ENCODE measurements at places on chromosomes 6 and 20.

DNA sequence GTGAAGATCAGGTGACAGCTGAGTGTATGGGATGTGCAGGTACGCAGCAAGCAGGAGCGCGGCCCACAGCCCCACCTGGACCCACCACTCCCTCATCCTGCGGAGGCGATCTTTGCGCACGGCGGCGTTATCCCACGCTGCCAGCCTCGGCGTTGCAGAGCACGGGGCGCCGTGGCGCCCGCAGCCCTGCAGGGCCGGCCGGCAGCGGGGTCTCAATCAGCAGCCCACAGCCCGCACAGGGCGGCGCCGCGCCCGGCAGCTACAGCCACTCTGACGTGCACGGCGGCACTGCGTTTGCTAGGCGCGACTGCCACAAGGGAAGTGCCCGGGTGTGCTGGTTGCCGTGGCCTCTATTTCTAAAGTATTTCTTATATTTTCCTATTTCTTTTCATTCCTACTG is 46.9 kb downstream of the LAMA2 start:
- no peak for DNase-seq

DNA sequence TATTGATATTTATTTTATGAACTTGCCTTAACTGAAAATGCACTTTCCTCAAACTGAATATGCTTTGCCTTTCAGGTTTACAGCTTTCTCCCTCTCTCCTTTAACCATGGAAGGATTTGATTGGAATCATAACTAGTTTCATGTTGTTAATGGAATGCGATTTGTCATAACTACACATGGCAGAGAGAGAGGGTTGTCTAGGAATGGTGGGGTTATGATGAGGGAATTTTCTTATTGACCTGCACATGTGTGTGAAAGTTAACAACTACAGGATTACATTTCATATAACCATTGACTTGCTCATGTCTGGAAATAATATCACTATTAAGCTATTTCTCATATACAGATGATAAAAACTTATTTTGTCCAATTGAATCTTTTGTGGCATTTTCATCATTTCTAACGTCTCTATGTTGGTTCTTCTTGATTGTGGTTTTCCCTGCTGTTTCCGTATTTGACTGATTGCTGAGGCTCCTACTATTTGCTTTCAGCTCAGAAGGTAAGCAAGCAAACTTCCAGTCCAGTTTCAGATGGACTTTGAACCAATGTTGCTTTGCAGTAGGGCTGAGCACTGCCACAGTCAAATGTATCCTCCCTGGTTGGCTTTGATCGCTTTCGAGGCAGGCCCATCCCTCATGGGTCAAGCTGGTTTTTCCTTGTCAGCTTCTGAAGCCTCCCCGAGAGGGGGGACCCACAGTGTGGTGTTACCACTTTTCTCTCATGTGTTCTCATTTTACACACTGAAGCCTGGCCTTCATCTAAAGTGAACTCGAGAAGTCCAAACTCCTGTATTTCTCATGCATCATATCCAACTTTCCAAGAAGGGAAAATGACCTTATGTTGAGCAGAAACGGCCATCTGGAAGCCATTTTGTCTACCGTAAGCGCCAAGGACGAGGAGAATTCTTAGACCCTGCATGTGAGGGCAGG is 7.6 kb upstream of the CCN2 start:
- no peak for DNase-seq

- no peak for DNase-seq
Observed at GRCh38 chr20:38272961-38273360, 12.4 kb upstream of the KIAA1755 start.

- DNase-seq: no peak
Observed at GRCh38 chr20:51437182-51437924, 105.2 kb downstream of the NFATC2 start.

GRCh38 chr6:107115695-107116327 is 496 bp upstream of the BEND3 start:
- DNase-seq: peak; percentile 35

- no peak for DNase-seq
Observed at GRCh38 chr6:133369773-133370272, 128.7 kb downstream of the EYA4 start.

DNA sequence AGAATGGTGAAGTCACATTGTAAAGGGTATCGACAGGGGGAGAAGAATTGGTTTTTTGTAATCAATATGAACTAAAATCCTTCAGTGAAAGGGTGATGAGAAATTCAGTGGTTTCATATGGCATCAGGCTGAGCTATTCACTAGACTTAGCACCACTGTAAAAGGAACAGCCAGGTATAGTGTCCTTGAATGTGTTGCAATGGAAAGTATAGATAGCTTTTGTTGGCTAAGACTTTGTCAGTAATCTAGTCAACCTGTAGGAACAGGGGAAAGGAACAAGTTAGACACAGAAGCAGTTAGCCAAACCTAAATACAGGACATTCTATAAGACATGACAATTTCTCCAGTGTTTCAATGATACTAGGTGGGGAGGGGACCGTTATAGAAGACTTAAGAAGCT is 172.6 kb upstream of the MOCS1 start:
- DNase-seq: no peak

DNA sequence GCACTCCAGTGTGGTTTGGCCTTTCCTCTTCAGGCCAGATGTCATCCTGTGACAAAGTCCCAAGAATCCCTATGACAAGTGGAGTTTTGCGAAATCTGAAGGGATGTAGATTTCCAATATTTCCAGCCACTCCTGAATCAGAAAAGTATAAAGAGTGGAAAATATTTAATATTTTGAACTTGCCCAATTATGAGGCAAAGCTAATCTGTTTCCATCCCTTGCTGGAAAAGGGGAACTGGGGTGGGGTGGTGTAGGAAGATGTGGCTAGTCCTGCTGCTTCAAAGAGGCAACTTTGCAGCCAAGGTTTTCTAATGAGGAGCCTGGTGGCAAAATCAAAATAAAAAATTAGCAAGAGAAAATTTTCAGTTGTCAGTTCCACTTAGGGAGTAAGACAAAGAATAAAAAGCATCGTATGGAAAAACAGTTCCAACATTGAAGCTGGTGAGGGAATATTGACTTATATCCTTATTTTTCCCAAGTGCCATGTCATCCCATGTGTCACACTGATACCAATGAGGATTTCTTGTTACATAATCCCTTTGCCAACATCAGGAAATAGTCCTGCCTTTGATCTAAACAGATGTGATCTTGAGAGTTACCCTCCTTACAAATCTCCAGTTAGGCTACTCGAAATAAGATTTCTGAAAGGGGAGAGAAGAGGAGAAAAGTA is 480.0 kb upstream of the JARID2 start:
- DNase-seq: no peak

DNA sequence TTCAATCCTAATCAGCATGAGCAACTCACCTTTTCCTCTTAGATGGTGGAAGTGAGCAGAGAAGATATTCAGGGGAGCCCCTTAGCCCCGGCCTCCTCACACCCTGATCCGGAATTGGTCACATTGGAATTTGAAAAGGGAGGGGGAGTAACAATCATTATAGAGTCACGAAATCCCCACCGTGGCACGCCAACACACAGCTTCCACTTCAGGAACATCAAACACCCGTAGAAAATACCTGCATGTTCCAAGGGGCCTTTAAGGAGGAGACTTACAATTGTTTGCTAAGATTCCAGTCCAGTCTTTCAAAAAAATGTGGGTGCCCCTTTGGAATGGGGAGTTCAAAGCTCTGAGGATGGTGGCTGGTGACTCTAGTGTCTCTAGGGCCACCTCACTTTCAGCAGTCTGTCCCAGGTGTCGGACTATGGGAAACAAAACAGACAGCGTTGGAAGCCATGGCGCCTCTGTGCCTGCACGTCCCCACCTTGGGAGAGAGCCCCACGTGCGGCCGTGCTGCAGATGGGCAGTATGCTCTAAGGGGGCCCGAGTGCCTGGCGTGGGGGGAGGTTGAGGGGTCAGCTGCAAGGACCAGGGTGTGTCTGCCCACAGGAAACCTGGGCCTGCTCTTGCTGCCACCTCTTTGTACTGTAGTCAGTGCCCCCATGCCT is 2.4 kb downstream of the CD93 start:
- no peak for DNase-seq

- no peak for DNase-seq
Observed at GRCh38 chr6:160048471-160048870, 73.1 kb upstream of the SLC22A1 start.

DNA sequence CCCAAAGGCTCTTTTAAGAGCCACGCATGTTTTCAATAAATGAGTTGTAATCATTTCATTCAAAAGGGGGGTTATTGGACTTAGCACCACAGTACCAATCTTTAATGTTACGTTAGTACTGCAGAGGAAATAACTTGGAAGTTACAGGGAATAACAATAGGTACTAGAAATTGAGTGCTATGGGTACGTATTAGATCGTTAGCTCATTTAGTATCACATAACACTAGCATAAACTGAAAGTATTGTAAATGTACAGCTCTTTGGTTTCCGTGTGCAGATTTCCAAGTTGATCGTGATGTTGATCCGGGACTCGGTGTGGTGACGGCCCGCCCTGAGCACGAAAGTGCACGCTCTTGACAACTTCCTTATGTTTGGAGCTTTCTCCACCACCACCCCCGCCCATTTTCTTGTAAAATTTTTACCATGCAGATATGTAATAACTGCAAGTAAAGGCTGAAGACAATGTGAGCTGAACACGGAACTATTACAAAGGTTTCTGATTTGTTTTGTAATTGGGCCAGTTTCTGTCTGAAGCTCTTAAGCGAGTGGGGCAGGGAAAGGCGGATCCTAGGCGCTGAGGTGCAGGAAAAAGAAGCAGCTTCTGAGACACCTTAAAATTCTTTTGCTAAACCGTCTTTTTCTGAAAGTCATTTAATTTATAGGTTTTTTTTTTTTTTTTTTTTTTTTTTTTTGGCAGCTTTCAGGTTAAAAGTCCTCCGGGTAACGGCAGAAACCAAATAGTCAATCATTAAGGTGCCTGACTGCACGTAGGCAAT is 71.5 kb downstream of the HFE start:
- no peak for DNase-seq

- peak; percentile 33 for DNase-seq
Observed at GRCh38 chr20:22248051-22248667, 336.2 kb downstream of the FOXA2 start.

- no peak for DNase-seq
Observed at GRCh38 chr6:143015300-143015706, 45.4 kb upstream of the AIG1 start.

DNA sequence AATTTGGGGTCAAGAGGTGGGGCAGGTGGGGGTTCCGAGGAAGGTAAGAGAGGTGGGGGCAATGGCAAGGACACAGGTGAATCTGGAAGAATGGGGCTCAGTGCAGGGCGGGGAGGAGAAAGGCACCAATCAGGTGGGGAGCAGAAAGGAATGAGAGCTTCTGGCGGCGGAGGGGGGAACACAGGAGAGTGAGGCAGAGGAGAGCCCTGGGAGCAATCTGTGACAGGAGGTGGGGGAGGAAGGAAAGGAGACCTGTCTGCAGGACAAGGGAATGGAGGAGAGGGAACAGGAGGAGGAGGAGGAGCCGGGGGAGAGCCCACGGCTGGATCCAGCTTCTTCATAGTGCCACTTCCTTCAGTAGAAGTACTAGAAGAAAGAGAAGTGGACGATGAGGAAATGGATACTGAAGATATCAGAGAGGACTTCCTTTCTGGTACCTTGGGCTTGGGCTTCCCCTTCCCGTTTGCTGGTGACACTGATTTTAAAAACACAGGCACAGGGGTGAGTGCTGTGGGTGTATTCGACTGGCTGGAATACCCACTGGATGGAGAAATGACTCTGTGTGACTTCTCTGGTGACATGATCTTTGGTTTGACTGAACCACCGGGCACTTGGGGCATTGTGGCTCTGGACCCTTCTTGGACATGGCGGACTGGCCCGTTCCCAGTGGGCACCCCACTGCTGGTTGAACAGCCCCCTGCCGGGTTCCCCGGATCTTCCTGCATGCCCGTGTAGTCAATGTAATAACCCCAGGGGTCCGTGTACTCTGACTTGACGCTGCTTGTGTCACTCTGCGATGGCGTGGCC is 27.4 kb downstream of the HEBP2 start:
- DNase-seq: no peak

GRCh38 chr6:50543666-50544065 is 169.7 kb upstream of the TFAP2D start:
- DNase-seq: no peak

- no peak for DNase-seq
Observed at GRCh38 chr20:54149765-54150264, 24.0 kb downstream of the CYP24A1 start.

DNA sequence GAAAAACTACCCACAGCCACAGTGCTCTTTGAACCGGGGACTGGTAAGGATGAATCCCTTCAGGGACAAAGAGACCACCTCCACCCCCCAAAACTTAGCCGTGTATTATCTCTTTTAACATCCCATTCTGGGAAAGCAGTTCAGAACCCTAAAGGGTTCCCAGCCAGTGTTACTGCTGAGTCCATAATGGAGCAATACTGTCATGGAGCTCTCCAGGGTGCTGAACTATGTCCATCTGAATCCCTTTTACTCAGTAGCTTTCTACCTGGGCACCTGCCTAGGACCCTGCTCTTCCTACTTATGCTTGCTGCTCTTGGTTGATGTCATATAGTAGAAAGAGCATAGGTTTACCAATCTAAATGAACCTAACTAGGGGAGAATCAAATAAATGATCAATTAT is 22.3 kb upstream of the SAYSD1 start:
- peak; percentile 38 for DNase-seq

- DNase-seq: no peak
Observed at GRCh38 chr6:150211700-150212511, 69.1 kb downstream of the PPP1R14C start.

DNA sequence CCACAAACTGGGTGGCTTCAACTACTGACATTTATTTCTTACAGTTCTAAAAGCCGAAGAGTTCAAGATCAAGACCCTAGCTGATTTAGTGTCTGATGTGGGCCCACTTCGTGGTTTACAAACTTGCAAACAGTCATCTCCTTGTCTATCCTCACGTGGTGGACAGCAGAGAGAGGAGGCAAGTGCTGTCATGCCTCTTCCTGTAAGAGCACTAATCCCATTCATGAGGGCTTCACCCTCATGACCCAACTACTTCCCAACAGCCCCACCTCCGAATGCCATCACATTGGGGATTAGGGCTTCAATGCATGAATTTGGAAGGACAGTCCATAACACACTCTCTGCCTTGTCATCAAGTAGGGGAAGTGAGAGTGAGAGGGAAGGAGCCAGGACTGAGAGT is 15.6 kb upstream of the ISM1 start:
- DNase-seq: no peak

GRCh38 chr20:64158346-64159285 is 5.6 kb upstream of the MYT1 start:
- no peak for DNase-seq

- DNase-seq: no peak
Observed at GRCh38 chr20:13610184-13610583, 28.5 kb downstream of the TASP1 start.

- DNase-seq: no peak
Observed at GRCh38 chr6:7124114-7124513, 16.4 kb downstream of the RREB1 start.

GRCh38 chr6:31308050-31308844 is 36.4 kb upstream of the HLA-C start:
- DNase-seq: peak; percentile 80

DNA sequence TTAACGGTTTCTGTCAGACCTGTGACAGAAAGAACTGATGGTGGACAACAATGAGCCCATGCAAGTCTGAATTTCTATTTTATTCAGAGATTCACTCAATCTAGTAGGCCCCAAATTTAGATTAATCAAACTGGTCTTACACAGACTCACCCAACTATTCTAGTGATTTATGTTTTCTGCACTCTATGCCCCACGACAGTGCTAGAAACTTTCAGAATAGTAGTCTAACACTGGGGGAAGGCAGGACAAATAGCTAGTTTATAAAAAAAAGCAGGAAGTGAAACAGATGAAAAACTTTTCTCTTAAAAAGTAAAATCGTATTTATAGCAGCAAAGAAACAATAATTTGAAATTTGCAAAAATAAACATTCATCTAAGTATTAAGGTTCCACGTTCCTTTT is 5.0 kb downstream of the TCP11 start:
- DNase-seq: no peak

GRCh38 chr20:36408219-36408618 is 102.1 kb downstream of the DLGAP4 start:
- DNase-seq: peak; percentile 98

All from RWPE1 (cell line).